Hematopoietic multipotent progenitor cell treated with erythropoietin and hydrocortisone succinate and interleukin-3 and kit ligand, for 8 days (in vitro differentiated cells): ENCODE measurements at places on chromosomes 12 and 14.
A peak's percentile ranks its signal among the peaks of the same experiment; 100 is the strongest.

DNA sequence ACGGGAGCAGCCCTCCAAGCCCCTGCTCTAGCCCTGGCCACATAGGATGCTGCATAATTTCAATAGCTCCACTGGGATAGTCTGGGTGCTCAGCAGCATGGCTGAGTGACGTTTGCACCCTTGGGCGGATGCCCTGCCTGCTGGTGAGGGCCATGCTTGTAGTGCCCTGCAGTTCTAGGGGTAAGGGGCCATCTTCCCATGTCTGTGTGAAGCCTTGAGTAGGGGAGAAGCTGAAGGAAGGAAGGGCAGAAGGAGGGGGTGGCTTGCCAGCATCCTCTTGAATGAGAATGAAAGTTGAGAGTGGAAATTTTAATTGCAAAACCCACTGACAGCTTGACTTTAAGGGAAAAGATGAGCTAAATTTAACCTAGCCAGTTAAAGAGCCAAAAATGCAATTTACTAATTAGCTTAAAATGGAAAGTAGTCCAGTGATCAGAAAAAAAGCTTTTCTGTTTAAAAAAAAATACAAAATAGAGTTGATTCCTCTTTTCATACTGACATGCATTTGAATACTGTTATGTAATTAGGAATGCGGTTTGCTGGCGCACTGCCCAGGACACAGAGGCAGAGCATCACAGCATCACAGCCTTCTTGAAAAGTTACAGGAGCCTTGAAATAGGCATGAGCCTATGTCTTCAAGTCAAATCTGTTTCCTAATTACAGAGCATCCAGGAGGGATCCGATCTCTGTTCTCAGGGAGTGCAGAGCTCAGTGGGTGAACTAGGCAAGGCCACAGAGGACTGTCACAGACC lies 18.5 kb upstream of the EML1 start:
- DNase-seq = no peak

DNA sequence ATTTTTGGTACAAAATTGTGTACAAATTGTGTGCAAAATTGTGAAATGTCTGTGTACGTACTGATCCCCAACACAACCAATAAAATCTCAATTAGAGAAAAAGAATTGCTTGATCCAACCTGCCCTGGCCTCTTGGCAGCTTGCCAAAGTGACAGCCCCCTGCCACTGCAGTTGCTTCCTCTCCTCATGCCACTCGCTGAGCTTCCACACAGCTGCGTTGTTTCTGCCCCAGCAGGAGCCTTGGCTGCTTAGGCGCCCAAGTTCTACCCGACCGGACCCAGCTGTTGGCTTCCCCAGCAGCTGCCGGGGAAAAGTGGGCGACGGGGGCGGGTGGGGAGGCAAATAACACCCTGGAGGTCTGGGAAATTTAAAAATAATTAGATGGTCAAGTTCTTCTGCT lies 171.8 kb upstream of the ATF7IP start:
- DNase-seq = no peak

GRCh38 chr12:116352315-116352835 lies 74.9 kb upstream of the MED13L start:
- no peak for DNase-seq

GRCh38 chr14:39419272-39419671 lies 13.0 kb downstream of the FBXO33 start:
- peak; percentile 31 for DNase-seq

GRCh38 chr14:57871459-57872080 lies 5.7 kb upstream of the SLC35F4 start:
- DNase-seq = peak; percentile 46

DNA sequence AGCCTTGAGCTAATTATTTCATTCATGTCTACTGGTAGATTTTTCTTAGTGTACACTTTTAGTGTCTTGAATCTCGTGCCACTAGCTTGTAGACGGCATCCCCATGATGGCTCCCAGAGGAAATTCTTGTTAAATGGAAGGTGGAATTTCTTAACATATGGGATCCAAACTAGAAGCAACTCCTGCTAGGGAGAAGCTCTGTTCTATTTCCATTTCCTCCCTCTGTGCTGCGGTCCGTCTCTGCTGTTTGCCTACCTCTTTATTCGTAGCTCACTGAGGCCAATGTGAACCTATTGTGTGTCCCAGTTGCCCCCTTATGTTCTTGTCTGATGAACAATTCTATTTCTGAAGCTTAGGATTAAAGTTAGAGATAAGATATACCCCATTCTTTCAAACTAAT lies 588 bp downstream of the PIK3C2G start:
- DNase-seq = no peak

DNA sequence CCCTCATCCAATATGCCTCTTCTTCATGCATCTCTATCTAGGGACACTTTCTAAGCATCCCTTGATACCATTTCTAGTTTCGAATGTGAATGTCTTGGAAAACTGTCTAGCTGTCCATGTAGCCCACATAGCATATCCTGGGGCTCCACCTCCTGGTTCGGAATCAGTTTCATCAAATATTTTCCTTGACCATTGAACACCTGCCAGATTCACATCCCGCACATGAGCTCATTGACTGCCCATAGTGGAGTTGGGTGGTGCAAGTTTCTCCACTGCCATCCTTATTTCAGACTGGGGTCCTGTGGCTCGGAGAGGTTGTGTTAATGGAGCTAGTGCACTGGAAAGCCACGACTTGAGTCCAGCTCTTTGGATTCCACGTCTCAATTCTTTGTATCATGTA lies 58.6 kb upstream of the TMEM263 start:
- peak; percentile 8 for DNase-seq

GRCh38 chr12:69120354-69120753 lies 119.0 kb upstream of the CPSF6 start:
- DNase-seq = no peak

DNA sequence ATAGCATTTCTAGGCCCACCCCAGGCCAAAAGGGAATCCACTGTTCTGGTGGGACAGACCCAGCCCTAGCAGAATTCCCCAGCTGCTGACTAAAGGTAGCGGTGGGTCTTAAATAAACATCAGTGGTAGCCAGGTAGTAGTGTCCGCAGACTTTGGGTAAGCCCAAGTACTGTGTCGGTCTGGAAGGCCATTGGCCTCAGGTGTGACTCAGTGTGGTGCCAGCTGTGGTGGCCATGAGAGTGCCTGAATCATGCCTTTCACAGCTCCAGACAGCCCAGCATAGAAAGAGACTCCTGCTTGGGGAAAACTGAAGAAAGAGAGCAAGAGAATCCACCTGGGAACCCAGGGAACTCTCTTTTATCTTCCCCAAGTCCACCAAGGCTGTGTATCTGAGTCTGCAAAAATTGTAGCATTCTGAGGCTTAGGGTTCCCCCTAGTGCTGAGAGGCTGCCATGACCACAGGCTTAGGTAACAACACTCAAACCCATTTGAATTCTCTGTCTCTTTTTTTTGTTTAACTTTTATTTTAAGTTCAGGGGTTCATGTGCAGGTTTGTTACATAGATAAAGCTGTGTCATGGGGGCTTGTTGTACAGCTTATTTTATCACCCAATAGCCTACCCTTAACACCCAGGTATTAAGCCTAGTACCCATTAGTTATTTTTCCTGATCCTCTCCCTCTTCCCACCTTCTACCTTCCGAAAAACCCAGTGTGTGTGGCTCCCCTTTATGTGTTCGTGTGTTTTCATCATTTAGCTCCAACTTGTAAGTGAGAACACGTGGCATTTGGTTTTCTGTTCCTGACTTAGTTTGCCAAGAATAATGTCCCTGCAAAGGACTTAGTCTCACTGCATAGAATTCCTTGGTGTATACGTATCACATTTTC lies 16.7 kb upstream of the CD163L1 start:
- DNase-seq = peak; percentile 69

- no peak for DNase-seq
Measured at GRCh38 chr12:75489613-75490210, 9.2 kb downstream of the GLIPR1 start.

GRCh38 chr12:68499616-68500015 lies 111.1 kb upstream of the RAP1B start:
- no peak for DNase-seq

GRCh38 chr14:50521912-50522341 lies 10.4 kb downstream of the MAP4K5 start:
- no peak for DNase-seq

DNA sequence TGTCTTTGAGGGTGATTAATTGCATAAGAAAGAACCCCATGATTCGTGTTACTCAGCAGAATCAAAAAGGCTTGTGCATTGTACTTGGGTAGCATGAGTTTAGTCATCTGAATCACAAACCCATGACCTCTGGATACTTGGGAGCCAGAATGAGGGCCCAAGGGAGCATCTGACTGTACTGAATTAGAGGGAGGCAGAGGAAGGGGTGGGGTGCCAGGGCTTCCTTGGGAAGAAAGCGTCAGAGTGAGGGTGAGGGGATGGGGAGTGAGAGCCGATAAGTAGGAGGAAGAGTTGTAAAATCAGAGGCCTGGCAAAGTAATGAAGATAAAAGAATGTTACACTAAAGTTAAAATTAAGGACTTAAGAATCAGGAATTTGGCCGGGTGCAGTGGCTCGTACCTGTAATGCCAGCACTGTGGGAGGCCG lies 29.8 kb downstream of the GPRC5D start:
- no peak for DNase-seq

DNA sequence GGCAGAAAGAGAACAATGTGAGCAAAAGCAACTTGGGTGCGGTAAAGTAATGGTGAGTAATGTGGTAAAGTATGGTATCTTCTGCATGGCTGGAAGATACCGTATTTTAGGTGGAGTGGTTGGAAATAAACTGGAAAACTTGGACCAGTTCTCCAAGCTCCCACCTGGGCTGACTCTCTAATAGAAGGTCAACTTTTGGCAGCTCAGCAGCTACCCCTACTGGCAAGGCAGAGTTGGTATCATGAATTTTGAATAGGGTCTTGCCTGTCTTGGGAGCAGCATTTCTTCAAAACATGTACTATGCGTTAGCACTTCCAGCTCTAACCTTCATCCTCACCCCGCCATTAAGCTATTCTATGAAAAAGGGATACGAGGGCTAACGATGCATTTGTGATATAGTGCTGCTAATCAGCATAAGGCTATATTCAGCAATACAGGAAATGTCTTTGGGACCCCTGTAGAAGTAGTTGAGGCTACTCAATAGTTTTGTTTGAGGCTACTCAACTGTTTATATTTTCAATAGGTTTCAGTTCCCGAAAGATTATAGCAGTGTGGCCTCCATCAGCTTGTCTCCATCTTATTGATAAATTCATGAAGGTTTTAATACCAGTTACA lies 276.3 kb upstream of the FAR2 start:
- peak; percentile 56 for DNase-seq

DNA sequence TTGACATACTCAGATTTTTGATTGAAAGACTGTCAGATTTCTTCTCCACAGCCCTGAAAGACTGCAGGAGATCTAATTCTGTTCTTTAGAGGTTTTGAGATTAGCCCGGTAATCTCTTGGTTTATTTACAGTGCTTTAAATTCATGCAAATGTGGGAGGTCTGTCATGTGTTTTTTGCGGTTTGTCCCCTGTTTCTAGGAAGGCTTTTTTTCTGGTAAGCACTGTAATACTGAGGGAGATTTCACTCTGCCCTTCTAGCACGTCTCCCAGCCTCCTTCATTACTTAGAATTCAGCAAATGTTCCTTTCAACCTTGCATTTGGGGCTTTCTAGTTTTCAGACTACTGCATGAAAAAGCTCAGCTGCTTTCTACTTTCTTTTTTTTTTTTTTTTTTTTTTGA lies 31.1 kb downstream of the GPHN start:
- DNase-seq = no peak

- no peak for DNase-seq
Measured at GRCh38 chr12:73514672-73515071, 1023.0 kb upstream of the ATXN7L3B start.

- no peak for DNase-seq
Measured at GRCh38 chr12:132648616-132649225, 30.1 kb downstream of the P2RX2 start.

DNA sequence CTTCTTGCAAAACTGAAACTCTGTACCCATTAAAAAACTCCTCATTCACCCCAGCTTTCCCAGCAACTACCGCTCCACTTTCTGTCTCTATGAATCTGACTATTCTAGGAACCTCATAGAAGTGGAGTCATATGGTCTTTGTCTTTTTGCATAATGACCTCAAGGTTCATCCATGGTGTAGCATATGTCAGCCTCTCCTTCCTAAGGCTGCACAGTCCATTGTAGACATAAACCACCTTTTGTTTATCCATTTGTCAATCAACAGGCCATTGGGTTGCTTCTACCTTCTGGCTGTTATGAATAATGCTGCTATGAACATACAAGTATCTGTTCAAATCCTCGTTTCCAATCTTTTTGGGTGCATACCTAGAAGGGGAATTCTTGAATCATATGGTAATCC lies 21.1 kb downstream of the NT5DC3 start:
- no peak for DNase-seq

GRCh38 chr12:113751513-113751912 lies 214.6 kb downstream of the RBM19 start:
- DNase-seq = no peak

DNA sequence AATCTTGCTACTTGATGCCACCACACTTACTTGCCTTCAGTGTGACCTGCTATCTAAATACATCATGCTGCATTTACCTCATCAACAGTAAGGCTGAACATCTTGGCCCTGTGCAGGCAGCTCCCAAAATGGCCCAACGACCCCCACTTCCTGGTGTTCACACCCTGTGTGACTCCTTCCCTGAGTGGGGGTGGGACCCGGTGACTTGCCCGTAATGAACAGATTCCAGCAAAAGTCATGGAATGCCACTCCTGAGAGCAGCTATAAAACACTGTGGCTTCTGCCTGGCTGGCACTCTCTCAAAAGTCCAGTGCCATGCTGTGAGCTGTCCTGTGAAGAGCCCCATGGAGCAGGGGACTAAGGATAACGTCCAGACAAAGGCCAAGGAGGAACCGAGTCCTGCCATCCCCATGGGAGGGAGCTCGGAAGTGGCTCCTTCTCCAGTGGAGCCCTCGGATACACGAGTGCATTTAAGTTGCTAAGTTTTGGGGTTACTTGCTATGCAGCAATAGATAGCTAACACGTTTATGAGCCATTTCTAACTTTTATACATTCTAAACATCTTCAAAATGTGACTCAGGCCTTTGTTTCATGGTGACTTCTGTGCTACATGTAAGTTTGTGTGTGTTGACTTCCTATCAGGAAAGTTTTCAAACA lies 33.0 kb downstream of the P2RX2 start:
- DNase-seq = no peak

DNA sequence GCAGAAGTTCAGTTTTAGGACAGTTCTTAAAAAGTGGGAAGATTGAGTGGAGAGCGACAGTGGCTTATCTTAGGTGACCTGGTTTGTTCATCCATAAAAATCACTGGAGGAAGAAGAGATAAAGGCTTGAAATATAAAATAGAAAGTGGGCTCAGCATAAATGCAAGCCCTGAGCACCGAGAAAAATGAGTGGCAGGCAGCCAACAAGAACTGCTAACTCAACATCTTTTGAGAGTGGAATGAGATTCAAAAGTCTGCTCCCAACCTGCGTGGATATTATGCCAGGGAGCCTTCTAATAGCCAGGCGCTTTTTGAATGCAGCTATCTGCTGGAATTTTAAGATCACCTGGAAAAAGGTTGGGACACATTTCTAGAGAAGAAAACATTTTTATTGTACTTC lies 666.5 kb downstream of the FLRT2 start:
- no peak for DNase-seq
